ENCODE measurements at places on chromosomes 3 and 15.

GRCh38 chr3:31041161-31041978 lies 146.9 kb upstream of the GADL1 start:
- DNase-seq = no peak

GRCh38 chr15:29601811-29602210 lies 220.5 kb downstream of the TJP1 start:
- DNase-seq = no peak

DNA sequence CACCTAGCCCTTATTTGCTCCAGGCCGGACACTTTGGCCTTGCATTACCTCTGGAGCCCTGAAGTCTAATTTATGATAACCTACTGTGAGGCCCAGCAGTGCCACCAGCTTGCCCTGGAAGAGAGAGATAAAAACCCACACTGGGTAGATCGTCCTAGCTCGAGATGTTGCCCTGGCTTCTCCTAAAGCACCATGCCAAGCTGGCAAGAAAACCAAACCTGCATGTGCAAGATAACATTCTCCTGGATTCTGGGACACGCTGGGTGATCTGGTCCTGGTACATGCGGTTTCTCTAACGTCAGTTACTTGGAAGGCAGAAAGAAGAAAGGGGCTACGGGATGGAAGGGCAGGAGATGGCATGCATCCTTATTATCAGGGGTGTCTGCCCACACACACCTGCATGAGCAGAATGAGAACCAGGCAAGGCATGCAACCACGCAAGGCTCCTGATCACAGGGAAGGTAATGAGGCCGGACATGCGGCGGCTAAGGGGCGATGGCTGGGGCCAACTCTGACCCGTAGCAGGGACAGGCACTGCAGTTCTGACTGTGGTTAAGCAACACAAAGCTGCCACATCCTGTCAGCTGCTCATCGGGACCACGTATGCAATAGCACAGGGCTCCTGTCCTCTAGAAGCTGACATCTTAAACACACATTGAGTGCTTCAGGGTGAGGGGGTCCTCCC lies 73.0 kb downstream of the OXNAD1 start:
- peak; percentile 67 for DNase-seq

DNA sequence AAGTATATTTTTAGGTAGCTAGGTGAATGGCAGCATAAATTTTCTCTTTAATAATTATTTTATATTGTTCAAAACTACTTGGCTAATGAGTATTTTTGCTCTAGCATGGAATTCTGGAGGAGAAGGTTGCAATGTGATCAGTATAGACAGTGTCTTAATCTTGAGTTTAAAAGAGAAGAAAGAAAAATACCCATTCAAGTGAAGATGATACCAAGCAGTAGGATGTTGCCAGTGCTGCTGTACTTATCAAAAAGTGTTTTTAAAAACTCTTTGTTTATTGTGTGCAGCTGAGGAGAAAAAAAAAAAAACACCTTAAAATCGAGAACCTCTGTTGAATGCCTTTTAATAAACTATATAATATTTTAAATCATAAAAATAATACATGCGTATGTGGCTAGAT lies 47.9 kb downstream of the STT3B start:
- DNase-seq = no peak

GRCh38 chr15:70374096-70374495 lies 276.4 kb upstream of the TLE3 start:
- DNase-seq = no peak

DNA sequence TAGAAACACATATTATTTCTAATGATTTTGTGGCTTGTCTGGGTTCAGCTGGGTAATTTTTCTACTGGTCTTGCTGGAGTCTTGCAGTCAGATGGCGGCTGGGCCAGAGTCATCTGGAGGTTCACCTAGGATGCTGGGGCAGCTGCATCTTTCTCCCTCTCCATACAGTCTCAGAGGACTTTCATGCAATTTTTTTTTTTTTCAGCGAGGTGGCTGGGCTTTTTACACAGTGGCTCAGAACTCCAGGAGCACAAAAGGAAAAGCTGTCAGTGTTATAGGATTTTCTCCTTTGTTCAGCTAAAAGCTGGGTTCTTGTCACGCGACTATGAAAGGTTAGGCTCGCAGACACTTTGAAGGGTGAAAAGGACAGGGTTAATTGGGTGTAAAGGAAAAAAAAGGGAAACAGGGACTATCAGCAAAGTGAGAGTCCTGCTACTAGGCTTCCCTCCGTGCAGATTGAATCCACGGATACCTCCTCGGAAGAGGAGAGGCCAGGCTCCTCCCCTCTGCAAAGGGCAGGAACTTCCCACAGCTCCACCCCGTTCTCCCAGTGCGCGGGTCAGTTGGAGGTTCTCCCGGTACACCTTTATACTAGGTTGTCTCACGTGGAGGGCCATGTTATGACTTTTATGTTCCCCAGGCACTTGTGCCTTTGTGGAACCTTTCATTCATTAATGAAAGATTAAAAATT lies 44.3 kb downstream of the ADGRG7 start:
- no peak for DNase-seq

DNA sequence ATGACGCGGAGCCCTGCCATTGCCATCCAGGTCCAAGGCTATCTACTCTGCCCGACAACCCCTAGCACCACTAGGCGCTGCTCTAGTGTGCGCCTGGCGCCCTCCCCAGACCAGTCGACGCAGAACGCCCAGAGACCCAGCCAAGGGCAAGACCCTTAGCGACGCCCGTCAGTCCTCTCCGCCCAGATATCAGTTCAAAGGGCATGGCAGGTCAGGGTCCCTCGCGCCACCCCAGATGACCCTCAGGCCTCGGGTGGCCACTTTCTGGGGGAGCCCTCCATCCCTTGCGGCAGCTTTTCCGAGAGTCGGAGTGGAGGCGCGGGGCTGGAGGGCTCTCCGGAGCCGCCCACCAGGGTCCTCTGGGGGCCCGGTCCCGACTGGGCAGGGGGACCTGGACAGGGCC lies 371 bp upstream of the CLSTN2 start:
- DNase-seq = peak; percentile 26

DNA sequence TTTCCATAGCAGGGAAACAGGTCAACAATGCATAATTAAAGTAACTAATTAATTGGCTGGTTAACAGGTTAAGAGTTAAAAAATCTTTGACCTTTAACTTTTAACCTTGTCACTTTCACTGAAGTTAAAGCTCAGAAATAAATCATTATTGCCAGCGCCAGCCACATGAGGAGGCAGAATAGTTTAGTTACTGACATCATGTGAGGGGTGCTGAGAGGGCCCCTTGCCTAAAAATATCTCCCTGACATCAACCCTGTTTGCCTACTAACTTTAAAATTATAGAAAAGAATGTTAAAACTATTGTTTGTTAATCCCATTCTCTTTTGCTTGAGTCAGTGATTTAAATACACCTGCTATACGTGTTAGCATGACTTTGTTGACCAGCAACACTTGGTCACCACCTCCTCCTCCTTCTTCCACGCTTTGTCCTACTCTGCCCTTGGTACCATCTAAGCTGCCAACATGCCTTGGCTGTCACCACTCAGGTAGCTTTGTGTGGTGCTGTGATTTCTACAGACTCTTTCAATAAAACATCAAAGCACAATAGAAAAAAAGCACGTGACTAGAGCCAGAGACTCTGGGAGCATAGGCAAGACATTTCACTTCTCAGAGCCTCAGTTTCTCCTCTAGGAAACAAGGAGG lies 2.7 kb downstream of the FBXO40 start:
- DNase-seq = no peak

- no peak for DNase-seq
These were observed 267.8 kb upstream of the FRG2C start for GRCh38 chr3:75396316-75396802.

GRCh38 chr15:70722266-70723121 lies 40.9 kb downstream of the UACA start:
- peak; percentile 22 for DNase-seq

GRCh38 chr3:105899516-105899915 lies 30.7 kb upstream of the CBLB start:
- no peak for DNase-seq

GRCh38 chr3:172309741-172310427 lies 138.4 kb downstream of the GHSR start:
- no peak for DNase-seq

- DNase-seq = no peak
These were observed 8.0 kb upstream of the LRTM1 start for GRCh38 chr3:54935869-54936268.

DNA sequence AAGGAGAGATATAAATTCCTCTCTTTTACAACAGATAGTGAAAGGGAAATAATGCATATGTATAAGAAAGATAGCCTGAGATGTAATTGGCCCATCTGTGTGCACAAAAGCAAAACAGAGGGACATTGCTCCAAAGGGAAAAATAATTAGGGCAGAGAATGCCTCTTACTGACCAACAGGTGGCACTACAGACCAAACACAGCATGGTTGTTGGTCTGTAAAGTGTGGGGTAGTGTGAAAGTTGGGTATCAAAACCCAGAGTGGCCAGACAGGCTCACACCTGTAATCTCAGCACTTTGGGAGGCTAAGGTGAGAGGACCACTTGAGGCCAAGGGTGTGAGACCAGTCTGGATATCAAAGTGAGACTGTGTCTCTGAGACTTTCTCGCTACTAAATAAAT lies 4.5 kb upstream of the TLNRD1 start:
- peak; percentile 54 for DNase-seq

- DNase-seq = no peak
These were observed 13.7 kb downstream of the LRRK1 start for GRCh38 chr15:100932676-100933348.

GRCh38 chr3:47573190-47574172 lies 5.2 kb downstream of the CSPG5 start:
- no peak for DNase-seq

GRCh38 chr15:76996076-76996525 lies 1.2 kb downstream of the PSTPIP1 start:
- no peak for DNase-seq

DNA sequence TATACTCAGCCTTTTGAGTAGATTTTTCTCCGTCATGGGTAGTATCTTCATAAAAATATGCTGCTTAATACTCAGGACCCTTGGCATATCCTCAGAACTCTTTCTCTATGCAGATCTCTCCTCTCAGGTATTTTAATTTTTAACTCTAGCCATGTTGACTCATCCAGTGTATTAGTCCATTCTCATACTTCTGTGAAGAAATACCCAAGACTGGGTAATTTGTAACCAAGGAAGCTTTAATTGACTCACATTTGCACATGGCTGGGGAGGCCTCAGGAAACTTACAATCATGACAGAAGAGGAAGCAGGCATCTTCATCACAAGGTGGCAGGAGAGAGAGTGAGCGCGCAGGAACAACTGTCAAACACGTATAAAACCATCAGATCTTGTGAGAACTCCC lies 129.3 kb upstream of the CD96 start:
- no peak for DNase-seq

- DNase-seq = no peak
These were observed 16.2 kb upstream of the SLC6A6 start for GRCh38 chr3:14386254-14386653.

DNA sequence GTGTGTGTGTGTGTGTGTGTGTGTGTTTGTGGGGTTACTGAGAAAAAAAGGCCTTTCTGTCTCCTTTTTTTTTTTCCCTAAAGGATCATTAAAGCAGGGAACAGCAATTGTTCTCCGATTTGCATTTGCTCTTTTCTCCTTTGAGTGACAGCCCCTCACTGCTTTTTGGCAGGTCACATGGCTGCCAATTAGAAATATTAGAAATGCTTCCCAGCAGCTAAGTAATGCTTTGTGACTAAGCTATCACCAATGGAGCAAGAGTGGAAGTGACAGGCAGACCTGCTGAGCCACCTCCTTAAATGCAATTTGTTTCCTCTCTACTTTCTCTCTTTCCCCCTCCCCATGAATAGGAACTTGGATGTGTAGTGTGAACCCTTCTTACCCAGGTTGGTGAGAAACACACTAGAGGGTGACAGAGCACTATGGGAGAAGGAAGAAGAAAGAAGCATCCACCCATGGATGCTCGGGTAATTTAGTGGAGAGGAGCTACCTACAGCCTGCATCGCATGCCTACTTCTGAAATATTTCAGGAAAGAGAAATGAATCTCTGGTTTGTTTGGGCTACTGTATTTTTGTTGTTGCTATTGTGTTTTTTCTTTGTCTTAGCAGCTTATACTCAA lies 165.2 kb upstream of the PDZRN3 start:
- DNase-seq = no peak

- DNase-seq = no peak
These were observed 102.5 kb downstream of the IQSEC1 start for GRCh38 chr3:12970684-12971083.

DNA sequence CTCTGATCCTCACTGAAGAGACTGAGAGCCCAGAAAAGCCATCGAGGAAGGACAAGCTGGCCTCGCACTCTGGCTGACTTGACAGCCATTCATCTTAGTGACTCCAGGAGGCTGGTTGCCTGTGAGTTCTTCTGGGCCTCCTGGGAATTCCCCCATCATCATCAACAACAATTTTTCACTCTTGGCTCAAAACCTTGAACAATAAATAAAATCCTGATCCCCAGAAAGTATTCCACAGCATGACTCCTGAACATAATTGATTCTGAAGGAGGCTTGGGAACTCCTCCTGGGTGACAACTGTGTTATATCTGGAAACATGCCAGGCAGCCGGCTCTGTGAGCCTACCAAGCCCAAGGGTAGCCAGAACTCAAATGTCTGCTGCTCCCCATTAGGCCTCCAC lies 188.6 kb downstream of the SHQ1 start:
- DNase-seq = no peak

DNA sequence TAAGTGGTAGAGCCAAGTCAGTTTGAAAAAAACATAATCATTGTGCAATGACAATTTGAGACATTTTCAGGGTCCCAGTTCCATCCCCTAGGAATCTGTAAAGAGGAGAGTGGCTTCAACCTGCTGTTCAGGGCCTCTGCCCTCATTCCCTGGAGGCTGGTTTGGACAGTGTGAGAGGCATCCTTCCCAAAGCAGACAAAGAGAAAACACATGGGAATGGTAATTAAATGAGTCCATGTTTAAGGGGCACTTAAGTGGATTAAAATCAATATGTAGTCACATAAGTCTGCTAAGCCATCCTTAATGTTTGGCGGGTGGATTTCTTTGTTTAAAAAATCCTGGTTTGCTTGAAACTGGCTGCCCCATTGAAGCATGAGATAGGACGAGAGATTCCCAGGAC lies 146.3 kb upstream of the CTDSPL start:
- no peak for DNase-seq

- peak; percentile 90 for DNase-seq
These were observed at the start of gene CELSR3 for GRCh38 chr3:48662753-48663488. Gene CELSR3, minus strand, starts transcription at chr3:48662886. Its CDS starts 252 bp downstream, at chr3:48662634.

- no peak for DNase-seq
These were observed 3.1 kb upstream of the USP19 start for GRCh38 chr3:49123687-49124086.

DNA sequence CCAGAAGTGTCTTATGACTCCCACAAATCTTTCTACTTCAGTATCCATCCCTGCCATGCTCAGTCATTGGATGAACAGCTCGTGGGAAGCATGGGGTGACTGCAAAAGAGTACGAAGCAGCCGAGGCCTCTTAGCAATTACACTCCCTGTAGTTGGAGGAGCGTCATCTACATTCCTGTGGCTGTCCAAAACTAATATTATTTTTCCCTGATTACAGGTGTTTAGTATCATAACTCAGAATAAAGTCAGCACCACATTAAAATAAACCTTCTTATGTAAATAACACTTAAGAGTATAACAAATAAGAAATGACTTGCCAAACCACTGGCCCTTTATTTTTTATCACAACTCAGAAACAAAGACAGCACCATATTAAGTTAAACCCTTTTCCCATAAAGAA lies 141.5 kb downstream of the PLOD2 start:
- DNase-seq = no peak

All from activated CD4-positive, alpha-beta T cell treated with anti-CD3 and anti-CD28 coated beads, Interleukin-2, Interleukin-6, amounts not matched to agents 100 ng/mL and 50 ng/mL, durations not matched to agents 16 hours and 8 hours (primary cell).